ENCODE measurements at places on chromosomes 1 and 21.

- no peak for DNase-seq
Measured at GRCh38 chr1:240329443-240329842, 237.8 kb downstream of the FMN2 start.

- DNase-seq = no peak
Measured at GRCh38 chr1:160206421-160207117, 1.4 kb downstream of the PEA15 start.

- no peak for DNase-seq
Measured at GRCh38 chr1:236677641-236678235, 8.6 kb upstream of the ACTN2 start.

GRCh38 chr21:17053321-17053720, 459.5 kb upstream of the CXADR start:
- no peak for DNase-seq

GRCh38 chr1:201742955-201743805, 85.8 kb upstream of the IPO9 start:
- no peak for DNase-seq

DNA sequence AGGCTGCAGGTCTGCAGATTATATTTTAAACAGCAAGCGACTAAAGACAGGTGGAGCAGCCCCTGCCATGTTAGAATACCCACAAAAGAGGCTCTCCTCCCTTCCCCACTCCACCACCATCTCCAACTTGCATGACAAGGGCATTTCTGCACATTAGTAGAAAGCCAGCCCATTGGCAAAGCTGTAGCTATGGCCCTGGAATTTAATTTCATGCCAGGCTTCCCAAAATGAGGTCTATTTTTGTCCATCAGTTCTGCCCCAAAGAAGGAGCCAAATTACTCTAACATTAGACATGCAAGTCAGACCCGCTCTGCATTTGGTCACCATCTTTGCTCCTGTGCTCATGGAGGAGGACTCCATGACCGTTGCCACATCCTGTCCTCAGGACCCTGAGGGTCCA, 115.2 kb downstream of the LAMC2 start:
- DNase-seq = no peak

DNA sequence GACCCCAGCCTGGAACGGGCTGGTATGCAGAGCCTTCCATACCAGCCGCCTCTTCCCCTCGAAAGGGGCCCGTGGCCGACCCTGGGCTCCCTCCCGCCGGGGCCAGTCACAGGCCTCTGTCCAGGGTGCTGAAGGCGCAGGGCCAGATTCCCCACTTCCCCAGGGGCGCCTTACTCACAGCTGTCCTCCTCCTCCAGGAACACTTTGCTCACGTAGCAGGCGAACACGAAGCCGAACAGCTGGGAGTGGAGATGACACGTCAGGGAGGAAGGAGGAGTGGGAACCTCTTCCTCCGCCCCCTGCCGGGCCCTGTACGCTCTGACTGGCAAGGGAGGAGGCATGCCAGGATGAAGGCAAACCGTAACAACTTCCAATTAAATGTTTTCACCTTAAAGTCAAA, 57.3 kb downstream of the NKAIN1 start:
- peak; percentile 90 for DNase-seq

DNA sequence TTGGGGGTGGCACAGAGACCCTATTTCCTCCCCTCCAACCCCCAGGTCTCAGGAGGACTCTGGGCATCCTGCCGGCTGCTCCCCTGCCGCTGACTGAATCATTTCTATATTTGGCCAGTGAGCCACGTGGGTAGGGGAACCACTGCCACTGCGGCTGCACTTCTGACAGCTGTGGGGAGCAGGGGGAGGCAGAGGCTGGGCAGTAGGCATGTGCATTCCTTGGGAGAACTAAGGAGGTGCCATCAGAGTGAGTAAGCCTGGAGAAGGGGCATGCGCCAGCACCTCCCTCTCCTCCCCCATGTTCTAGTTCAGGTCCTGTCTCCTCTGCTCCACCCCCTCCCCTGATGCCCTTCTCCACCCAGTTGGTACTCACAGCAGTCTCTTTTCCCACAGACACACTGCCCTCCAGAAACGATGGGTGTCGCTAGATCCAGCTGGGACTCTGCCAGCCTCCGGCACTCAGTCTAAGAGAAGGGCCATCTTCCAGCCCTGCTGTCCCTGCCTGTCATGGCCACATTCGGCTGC, 12.0 kb downstream of the PPFIA4 start:
- DNase-seq = peak; percentile 75

DNA sequence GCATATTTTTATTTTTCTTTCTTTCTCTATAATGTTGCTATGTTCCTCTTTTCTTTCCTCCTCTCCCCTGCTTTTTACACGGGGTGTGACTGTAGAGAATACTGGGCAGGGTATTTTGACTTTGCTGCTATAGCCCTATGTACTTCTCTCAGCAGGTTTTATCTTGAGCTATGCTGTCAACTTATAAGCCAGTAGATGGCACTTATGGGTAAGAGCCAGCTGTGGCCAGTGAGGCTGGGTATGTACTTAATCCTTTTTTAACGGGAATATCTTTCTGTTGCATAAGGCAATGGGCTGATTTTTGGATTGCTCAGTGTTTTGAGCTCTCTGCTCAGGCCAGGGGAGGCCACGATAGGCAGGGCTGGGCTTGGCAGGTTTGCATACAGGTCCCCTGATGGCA, 99.0 kb downstream of the KCNK2 start:
- DNase-seq = no peak

GRCh38 chr1:906600-907420, 16.9 kb upstream of the SAMD11 start:
- DNase-seq = peak; percentile 48

DNA sequence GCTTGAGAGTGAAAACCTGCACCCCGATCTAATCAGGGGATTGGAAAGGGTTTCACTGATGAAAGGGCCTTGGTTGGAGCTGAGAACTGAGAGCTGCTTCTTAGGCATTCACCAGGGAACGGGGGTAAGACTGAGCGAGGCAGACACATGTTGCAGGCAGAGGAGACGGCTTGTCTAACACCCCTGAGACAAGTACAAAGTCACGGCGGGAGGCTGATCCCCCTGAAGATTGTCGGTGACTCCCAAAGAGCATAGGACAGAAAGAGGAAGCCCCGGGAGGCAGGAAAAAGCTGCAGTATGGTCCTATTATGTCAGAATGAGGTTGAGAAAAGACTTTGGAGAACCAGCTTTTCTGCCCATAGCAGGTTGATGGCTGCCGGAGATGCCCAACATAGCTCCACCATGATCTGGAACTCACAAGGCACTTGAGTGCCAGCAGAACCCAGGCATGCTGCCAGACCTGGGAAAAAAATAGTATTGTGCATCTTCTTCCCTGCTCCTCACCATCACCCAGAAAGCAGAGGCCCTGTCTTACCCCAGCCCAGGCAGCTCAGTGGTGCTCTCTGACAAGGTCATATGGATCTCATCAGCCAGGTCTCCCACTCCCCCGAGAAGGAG, 463.9 kb upstream of the PROX1 start:
- no peak for DNase-seq

DNA sequence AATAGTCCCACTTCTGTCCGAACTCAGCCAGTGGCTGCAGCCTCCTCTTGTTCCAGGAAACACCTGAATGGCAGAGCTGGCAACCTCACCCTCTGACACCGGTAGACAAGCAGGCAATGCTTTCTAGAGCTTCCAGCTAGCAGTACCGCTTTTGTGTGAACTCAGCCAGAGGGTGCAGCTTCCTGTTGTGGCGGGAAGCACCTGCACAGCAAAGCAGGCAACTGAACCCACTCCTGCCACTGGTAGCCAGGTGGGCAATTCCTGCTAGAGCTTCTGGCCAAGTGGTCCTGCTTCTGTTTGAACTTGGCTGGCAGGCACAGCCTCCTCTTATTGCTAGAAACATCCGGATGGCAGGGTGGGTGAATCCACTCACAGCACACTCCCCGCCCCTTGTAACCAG, 40.1 kb upstream of the TMPRSS15 start:
- no peak for DNase-seq

GRCh38 chr1:56376188-56376984, 203.0 kb downstream of the PLPP3 start:
- DNase-seq = peak; percentile 79

GRCh38 chr1:107220036-107220435, 79.2 kb downstream of the NTNG1 start:
- no peak for DNase-seq

- no peak for DNase-seq
Measured at GRCh38 chr1:53015508-53015860, 46.5 kb upstream of the PODN start.

GRCh38 chr1:26020941-26021646, 481 bp upstream of the EXTL1 start:
- no peak for DNase-seq

DNA sequence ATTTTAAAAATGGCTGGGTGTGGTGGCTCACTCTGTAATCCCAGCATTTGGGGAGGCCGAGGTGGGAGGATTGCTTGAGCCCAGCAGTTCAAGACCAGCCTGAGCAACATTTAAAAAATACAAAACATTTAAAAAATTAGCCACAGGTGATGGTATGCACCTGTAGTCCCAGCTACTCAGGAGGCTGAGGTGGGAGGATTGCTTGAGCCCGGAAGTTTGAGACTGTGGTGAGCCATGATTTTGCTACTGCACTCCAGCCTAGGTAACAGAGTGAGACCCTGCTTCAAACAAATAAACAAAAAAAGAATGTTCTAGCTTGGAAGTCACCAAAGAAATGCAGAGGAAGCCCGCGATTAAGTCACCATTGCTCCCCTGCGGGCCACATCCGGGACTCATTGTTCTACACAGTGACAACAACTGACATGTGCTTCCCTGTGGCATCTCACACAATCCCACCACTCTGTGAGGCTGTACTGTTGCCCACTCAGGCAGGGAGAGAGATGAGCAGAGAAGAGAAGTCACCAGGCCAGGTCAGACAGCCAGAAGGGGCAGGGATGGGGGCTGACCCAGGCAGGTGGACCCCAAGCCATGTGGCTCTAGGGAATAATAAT, 18.4 kb upstream of the SPATC1L start:
- no peak for DNase-seq

- DNase-seq = no peak
Measured at GRCh38 chr1:6477039-6477820, 11.3 kb upstream of the TNFRSF25 start.

DNA sequence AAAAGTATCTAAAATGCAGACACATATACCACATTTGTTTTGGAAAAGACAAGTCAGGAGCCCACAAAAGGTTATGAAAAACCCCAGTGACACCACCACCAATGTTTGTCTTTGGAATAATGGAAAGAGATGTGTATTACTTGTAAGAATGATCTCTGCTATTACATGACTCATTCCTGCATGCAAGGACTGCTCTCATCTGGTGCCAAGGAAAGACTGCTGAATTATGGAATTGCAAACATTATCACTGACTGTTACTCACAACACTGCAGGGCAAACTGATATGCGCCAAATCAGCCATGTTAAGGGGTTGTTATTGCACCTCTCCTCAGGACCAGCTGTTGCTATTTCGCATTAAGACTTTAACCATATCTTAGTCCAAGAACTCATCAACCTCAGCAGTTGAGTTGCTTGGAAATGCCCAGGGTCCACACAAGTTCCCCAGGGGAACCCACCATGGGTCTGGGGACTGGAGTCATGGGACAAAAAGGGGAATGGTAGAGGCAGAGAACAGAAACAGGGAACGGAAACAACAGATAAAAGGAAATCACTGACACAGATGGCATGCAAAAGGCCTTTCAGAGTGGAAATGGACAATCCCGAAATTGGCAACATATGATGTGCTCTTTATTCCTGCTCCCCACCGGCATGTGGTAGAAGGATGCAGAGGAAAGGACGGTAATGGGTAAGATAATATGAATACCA, 34.4 kb downstream of the CAPZB start:
- no peak for DNase-seq

GRCh38 chr1:95086949-95087533, 14.3 kb upstream of the ALG14 start:
- DNase-seq = no peak

GRCh38 chr1:181152892-181153633, 64.6 kb downstream of the IER5 start:
- peak; percentile 72 for DNase-seq

- DNase-seq = no peak
Measured at GRCh38 chr1:20992322-20993056, 184.2 kb downstream of the EIF4G3 start.

GRCh38 chr21:26900980-26901379, 55.8 kb upstream of the ADAMTS1 start:
- no peak for DNase-seq

DNA sequence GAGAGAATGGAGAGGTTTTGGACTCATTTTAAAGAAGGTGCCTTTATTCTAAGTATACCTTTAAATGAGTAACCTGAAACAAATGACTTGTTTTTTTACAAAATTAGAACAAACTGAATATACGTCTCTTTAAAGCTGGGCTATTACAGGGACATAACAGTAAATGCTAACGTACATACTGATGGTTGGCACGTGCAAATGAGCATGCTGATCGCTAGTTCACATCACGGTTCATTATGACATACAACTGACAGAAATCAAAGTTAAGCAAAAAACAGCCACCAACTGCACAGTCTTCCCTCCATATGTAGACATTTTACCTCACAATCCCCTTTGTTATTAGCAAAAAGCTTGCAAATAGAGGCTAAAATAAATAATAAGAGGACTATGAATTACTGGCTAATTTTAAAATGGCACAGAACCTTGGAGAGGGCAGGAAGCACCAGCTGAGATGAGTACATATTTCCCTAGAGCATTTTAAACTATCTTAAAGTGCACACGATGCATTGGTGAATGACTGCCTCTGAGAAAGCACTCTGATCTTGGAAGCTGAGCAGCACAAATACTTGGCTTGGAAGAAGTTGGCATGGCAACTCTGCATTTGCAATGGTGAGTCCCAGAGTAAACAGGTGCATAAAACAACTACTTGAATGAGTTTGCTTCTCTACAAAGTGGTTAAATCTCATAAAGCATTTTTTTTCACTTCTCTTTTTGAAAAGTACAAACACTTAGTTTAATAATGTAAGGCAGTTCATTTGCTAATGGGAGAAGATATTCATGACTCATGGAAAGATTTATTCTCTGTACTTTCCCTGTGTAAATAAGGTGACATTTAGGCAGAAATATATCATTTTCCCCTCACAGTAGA, 204.7 kb downstream of the LHX8 start:
- DNase-seq = no peak

GRCh38 chr1:107674486-107674885, 290.5 kb downstream of the VAV3 start:
- DNase-seq = no peak

DNA sequence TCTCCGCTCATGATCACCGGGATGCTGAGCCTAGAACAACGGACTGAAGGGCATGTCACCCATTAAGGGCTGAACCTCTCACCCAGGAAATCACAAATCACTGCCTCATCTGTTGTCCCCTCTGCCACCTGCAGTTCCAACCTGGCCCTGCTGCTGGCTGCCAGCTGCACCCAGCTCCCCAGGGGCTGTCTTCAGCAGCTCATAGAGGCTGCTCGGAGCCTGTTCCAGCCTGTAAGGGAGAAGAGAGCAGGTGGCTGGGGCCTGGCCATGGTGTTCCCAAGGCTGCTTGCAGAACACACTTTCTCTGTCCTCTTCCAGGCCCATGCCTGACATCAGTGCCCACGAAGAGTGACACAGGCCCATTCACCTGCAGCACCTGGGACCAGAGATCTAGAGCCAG, 44.5 kb upstream of the DISP3 start:
- DNase-seq = no peak
